ENCODE measurements at places on chromosomes 5 and 9. TPM values are rescaled to one million over a fixed set of nuclear protein-coding genes. Genes with fewer than 3 reads are reported as not detected.

- DNase-seq, result no peak
Measured at GRCh38 chr9:75775966-75776691, 114.3 kb upstream of the PCSK5 start.

GRCh38 chr5:9515436-9515835 lies 30.4 kb downstream of the SEMA5A start:
- no peak for DNase-seq

Gene GFPT2
- not detected for total RNA-seq

Gene RUSC2
- total RNA-seq, result 1.3 TPM

GRCh38 chr5:131019601-131020315 lies 145.3 kb downstream of the HINT1 start:
- DNase-seq, result no peak
